ENCODE measurements at places on chromosomes 1 and 21. TPM values are rescaled to one million over a fixed set of nuclear protein-coding genes. Genes with fewer than 3 reads are reported as not detected.

The NMNAT2 gene
- 0.42 TPM for total RNA-seq

The TRPM2 gene
- 7.8 TPM for total RNA-seq

The UMODL1 gene
- not detected for total RNA-seq

The TCHHL1 gene
- total RNA-seq, result not detected

The THRAP3 gene
- total RNA-seq, result 70.3 TPM

The RHBDL2 gene
- 2.3 TPM for total RNA-seq

The CCT3 gene
- 398 TPM for total RNA-seq

The PRAMEF12 gene
- total RNA-seq, result not detected

The MYCL gene
- 0.62 TPM for total RNA-seq

The GPATCH4 gene
- 81.2 TPM for total RNA-seq

The GUCA2B gene
- not detected for total RNA-seq

The PMVK gene
- total RNA-seq, result 45.6 TPM

The FMN2 gene
- 4.4 TPM for total RNA-seq

The ELAPOR1 gene
- total RNA-seq, result 0.38 TPM

The TNFRSF25 gene
- total RNA-seq, result 4.3 TPM

The BCAN gene
- not detected for total RNA-seq

The NBPF9 gene
- total RNA-seq, result 15.7 TPM

The TRNP1 gene
- total RNA-seq, result 171 TPM

The OR14I1 gene
- not detected for total RNA-seq

The KCNE2 gene
- not detected for total RNA-seq

The MASP2 gene
- 0.33 TPM for total RNA-seq

The SPATA21 gene
- total RNA-seq, result not detected

The PLXNA2 gene
- 0.90 TPM for total RNA-seq

The FCAMR gene
- not detected for total RNA-seq

The TMEM125 gene
- not detected for total RNA-seq

The KRTAP8-1 gene
- total RNA-seq, result not detected

The TXNDC12 gene
- total RNA-seq, result 31.2 TPM

The KRTAP11-1 gene
- not detected for total RNA-seq

The RBM11 gene
- not detected for total RNA-seq

The GBP5 gene
- total RNA-seq, result not detected

The TNFRSF1B gene
- total RNA-seq, result 0.54 TPM

The ADAMTS1 gene
- total RNA-seq, result 0.15 TPM

The PDPN gene
- not detected for total RNA-seq

The OR13G1 gene
- total RNA-seq, result not detected

The OVAAL gene
- total RNA-seq, result not detected

Data from A549 treated with ZK216348 at 1 μM for 4 hours (cell line).